SW 1271 (cell line): ENCODE measurements at places on chromosomes 1 and 21.
A peak's percentile ranks its signal among the peaks of the same experiment; 100 is the strongest.

GRCh38 chr1:8213676-8214075, 104.2 kb upstream of the SLC45A1 start:
- no peak for DNase-seq

DNA sequence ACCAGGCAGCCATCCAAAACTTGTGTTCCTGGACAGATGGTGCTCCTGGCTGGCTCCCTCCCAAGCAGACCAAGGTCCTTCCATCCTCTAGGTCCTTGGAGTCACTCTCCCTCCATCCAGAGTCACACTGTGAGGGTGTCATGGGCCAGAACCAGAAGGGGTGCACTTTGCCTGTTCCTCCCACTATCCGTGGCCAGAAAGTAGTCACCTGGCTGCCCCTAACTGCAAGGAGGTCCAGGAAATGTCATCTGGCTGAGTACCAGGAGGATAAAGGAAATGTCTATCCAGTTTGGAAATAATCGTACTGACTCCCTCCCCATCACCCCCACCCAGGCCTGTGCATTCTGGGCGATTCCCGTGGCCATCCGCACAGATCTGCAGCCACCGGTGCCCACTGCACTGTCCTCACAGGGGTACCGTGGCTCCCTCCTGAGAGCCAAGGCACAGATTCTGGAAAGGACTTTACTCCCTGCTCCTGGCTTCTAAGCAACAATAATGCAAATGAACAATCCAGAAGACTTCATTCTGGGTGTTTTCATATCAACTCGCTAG, 253.2 kb downstream of the NPHP4 start:
- no peak for DNase-seq

GRCh38 chr1:46248122-46248920, 758 bp downstream of the RAD54L start:
- peak; percentile 23 for DNase-seq

GRCh38 chr1:204979306-204979705, 63.7 kb upstream of the CNTN2 start:
- DNase-seq, result no peak

GRCh38 chr1:22705586-22705985, 5.1 kb upstream of the EPHB2 start:
- DNase-seq, result no peak

GRCh38 chr1:111323231-111323630, 32.6 kb downstream of the CHIA start:
- DNase-seq, result no peak

GRCh38 chr1:216456682-216457081, 33.4 kb upstream of the USH2A start:
- DNase-seq, result no peak

- peak; percentile 31 for DNase-seq
Measured at GRCh38 chr1:166166698-166167571, at the start of gene FAM78B. FAM78B (minus strand) TSS chr1:166167001; CDS start chr1:166166248, 753 bp downstream.

DNA sequence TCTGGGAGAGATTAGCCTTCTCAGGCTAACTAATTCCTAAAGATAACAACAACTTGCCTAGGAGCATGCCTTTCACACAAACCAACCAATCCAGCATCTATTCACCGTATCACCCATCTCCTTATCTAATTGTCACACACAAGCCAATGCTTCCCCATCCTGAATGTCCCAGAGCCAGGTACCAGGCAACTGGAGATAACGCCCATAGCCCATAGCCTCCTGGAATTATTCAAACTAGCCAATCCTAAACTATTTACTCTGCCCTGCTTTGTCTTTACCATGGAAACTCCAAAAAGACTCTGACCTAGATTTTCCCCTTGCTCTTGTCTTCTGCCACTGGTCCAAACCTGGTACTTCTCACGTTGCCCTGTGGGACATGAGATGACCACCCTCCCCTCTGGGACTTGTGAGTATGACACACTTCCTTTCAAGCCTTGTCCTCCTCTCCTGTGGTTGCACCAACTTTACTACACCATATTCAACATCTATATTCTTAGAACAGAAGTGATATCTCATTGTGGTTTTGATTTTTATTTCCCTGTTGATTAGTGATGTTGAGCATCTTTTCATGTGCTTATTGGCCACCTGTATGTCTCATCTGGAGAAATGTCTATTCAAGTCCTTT, 8.8 kb upstream of the ATG4C start:
- no peak for DNase-seq

DNA sequence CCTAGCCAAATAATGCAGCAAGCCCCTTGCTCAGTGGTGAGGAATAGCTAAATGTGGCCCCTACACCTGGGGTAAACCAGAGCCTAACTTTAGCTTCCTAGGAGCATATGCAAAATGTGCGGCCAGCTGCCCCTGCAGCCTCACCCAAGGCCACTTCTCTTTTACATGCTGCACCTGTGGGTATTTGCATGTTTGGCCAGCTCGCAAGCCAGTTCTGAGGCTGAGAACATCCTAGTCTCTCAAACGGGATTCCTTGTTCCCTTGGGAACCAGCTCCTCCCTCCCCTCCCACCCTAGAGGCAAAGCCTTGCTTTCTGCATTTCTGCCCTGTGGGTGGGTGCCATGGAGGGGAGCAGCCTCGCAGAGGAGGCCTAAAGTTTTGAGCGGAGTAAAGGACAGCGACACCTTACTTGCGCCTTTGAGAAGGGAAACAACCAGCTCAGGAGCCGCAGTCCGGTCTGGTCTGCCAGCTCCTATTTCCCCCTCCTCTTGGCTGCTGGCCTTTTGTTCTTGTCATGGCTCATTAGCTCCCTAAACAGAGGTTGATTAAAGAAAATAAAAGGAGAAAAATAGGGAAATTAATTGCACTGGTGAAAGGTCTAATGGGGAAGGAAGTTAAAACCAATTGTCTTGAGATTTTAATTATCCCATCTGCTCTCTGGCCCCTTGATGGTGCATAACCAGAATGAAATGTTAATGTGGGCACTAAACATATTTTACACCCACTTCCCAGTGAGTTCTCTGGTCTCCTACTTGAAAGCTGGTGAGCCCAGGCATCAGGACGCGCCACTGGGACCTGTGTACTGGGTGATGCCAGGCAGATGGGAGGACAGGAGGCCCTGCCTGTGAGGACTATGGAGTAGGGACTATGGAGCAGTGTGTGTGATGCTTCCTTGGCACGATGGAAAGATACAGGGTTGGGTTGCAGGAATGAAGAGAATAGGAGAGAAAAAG, 68.7 kb downstream of the TEX35 start:
- DNase-seq, result no peak

GRCh38 chr1:207719234-207719633, 32.6 kb upstream of the CD46 start:
- no peak for DNase-seq

DNA sequence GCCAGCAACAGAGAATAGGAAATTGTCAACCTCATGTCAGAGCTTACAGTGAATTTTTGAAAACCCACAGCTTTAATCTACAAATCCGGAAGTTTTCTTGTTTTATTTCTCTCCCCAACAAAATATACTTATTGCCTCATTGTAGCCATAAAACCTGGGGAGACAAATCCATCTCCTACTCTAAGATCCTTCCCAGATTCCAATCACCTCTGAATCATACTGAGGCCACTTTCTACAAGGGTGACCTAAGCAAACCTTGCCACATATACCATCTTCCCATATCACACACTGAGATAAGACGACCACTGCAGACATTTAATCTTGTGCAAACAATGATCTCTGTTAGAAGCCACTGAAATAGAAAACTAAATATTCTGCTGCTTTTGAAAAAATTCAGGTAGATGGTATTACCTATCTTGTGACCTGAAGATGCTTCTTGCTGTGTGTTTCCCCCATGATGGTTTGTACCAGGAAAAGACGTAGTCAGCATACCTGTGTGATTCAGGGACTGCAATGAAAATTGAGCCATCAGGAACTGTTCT, 171.5 kb upstream of the DUSP10 start:
- no peak for DNase-seq
